NCI-H146 (cell line): ENCODE measurements at places on chromosomes 11 and 22.

GRCh38 chr22:28410050-28410816 lies 269.4 kb downstream of the TTC28 start:
- no peak for DNase-seq

DNA sequence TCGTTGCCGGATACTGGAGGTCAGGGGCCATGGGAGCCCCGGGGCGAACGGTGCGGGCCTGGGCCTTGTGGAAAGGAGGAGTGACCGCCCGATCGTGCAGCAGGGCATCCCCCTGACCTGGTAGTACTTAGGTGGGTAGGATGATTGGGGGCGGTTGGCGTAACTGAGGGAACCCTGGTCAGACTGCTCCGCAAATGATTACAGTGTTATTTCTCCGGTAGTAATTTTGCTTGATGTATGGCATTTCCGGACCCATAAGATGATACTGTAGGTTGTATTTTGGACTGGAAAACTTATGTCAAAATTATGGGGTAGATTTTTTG lies 762 bp downstream of the MTMR3 start:
- DNase-seq = no peak

- no peak for DNase-seq
These were observed 1.9 kb downstream of the KCNJ5 start for GRCh38 chr11:128892866-128893565.

GRCh38 chr22:23698673-23699235 lies 7.9 kb downstream of the RGL4 start:
- DNase-seq = no peak

DNA sequence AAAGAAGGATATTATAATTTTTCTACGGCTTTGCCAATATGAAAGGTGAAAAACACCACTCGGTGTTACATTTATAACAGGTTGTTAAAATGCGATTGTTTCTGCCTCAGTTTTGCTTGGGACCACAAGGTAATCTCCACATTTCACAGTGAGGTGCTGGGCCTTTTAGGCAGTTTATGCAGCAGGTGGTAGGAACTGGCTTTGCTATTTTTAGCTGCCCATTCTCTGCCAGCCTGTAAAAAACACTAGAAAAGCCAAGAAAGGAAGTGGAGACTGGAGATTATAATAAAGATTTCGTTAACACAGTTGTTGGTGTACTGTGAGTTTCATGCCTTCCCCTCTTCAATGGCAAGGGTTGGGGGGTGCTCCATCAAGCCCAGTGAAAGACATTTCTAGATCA lies 8.0 kb upstream of the MRPL16 start:
- DNase-seq = no peak

DNA sequence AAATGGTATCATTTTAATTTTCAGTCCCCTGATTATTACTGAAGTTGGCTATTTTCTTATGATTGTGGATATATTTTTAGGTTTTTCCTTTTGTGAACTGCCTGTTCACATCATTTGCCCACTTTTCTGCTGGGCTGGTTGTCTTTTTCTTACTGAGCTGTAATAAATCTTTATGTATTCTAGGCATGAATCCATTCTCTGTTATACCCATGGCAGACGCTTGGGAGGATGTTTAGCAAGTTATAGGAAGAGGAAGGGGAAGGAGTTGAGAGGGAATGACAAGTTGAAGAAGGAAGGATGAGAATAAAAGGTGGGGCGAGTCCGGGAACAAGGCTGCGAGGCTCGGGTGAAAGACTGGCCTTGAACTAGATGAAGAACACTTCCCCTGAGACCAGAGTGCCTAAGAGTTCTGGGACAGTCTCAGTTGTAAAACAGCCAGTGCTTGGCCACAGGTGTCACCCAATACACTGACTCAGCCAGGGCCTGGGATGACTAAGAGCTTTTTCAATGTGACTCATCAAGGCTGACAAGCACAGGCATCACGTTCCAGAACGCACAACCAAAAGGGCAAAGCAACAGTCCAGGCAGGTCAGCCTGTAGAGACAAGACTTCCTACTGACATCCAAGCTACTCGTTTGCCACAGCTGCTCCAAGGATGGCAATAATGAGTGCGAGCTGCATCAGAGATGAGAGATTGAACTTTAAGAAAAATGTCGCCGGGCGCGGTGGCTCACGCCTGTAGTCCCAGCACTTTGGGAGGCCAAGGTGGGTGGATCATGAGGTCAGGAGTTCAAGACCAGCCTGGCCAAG lies 35.2 kb downstream of the LRFN4 start:
- DNase-seq = no peak

GRCh38 chr11:113477321-113477720 lies 2.1 kb upstream of the DRD2 start:
- DNase-seq = peak; percentile 79

GRCh38 chr22:19730198-19730597 lies 6.9 kb downstream of the GP1BB start:
- DNase-seq = no peak

DNA sequence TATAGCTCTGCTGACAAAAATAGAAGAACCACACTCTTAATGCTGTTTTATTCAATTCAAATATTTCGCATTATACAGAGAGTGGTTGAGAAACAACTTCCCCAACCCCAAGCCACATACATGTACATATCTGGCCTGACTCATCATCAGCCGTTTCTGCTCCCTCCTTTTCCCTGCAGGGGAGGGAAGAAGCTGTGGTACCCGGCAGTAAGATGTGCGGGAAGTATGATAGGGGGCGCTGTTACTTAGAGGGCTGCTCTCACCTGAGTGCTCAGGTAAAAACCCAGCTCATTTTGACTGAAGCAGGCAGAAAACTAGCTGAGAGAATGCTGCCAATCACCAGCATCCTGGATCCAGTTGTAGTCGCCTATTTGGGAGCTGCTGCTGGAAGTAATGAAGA lies 85.5 kb downstream of the NELL1 start:
- peak; percentile 68 for DNase-seq

GRCh38 chr11:2772544-2773031 lies 72.8 kb upstream of the KCNQ1OT1 start:
- DNase-seq = no peak

DNA sequence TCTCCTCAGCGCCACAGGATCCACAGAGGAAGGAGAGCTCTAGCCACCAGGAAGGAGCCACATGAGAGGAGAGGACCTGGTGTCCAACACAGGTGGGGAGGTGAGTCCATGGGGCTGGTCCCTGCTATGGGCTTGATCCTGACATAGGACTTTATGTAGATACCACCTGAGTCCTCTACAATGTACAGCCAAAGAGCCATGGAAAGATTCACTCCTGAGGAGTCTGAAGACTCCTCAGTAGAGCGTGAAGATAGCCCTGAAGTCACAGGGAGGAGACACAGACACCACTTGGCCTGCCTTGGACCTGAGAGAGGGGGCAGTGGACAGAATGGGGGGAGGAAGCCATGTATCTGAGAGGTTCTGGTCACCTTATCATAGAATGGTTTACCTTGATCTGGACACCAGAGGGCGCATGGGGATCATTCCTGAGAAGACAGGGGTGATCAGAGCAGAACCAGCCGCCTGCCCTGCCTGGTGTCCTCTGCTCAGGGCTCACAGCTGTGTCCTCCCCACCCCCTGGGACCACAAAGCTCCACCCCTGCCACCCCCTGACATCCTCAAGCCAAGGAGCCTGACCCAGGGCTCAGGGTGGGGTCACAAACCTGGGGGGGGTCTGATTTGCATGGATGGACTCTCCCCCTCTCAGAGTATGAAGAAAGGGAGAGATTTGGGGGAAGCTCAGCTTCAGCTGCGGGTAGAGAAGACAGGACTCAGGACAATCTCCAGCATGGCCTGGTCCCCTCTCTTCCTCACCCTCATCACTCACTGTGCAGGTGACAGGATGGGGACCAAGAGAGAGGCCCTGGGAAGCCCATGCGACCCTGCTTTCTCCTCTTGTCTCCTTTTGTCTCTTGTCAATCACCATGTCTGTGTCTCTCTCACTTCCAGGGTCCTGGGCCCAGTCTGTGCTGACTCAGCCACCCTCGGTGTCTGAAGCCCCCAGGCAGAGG lies 77.0 kb downstream of the ZNF280B start:
- peak; percentile 53 for DNase-seq

- peak; percentile 31 for DNase-seq
These were observed 20.0 kb downstream of the TRMU start for GRCh38 chr22:46355369-46355995.

DNA sequence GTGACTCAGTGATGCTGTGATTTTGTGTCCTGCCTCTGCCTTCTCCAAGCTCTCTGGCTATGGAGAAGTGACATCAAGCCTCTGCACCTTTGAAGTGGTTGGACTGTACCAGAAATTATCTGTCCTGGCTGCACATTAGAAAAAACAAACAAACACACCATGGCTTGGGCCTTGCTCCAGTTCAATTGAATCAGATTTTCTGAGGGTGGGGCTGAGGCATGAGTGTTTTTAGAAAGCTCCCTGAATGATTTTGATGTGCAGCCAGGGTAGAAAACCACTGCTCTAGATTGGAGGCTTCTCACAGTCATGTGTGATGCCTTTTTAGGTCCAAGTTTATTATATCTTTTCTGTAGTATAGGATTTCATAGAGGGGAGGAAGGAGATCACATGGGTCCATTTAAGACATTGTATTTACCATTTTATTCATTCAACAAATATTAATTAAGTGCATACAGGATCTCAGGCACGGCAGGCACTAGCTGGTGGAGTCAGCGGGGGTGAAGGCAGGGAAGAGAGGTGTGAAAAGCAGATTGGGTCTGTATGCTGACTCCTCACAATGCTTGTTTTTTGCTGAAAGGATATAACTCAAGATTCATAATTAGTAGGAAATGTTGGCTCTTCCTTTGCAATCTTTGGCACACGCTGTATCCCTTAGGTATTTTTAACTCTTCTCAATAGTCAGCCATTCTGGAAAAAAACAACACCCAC lies 7.1 kb upstream of the VSTM5 start:
- DNase-seq = no peak

- DNase-seq = no peak
These were observed 251.5 kb upstream of the ISX start for GRCh38 chr22:34814260-34815025.

DNA sequence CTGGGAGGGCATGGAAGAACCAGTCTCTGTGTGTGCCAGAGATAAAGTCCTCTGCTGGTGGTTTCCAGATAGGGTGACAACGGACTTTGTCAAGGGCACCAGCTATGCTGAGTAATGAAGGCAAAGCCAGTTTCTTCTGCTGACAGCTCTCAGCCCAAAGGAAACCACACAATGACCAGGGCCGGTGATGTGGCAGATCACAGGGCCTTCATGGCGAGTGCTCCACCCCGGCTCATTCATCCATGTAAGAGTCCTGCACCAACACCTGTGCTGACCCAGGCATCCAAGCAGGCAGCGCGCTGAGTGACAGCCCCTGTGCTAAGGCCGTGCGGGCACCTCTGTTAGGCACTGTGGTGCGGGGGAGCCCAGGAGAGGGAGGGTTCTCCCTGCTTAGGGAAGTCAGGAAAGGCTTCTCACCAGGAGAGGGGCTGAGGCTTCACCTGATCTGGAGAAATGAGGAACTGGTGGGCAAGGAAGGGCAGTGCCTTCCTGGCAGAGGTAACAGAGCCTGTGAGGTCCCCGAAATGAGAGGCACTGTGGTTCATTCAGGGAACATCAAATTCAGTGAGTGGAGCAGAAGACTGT lies 33.8 kb downstream of the TP53I11 start:
- DNase-seq = no peak

- no peak for DNase-seq
These were observed 423.0 kb downstream of the DYNC2H1 start for GRCh38 chr11:103532133-103532788.

- no peak for DNase-seq
These were observed 25.6 kb upstream of the ADSL start for GRCh38 chr22:40320687-40321086.

DNA sequence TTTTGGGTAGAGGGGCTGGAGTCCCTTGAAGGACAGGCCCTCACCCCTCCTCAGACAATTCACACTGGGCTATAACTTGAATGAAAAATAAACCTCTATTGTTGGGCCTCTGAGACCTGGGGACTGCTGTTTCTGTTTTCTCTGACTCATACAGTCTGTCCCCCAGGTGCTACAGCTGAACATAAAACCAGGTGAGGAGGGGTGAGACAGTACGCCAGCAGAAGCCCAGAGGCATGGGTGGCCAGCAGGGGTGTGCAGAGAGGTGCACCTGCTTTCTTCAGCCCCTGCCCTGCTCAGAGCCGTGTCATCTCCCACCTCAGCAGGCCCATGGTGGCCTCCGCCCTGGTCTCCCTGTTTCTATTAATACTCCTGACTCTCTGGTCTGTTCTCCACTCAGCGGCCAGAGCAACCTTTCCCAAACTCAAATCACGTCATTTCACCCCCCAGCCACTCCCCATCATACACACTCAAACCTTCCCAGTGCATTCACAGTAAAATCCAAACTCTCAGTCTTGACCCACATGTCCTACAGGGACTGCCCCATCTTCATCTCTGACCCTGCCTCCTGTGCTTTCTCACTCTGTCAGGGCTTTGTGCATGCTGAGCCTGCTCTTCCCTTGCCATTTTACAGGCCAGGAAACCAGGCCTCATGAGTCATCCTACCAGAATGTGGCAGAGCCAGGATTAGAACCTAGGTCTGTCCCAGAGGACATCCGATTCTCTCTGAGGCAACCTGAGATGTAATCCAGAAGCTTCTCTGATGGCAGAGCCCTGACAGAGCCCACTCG lies 5.4 kb upstream of the IL2RB start:
- DNase-seq = no peak

DNA sequence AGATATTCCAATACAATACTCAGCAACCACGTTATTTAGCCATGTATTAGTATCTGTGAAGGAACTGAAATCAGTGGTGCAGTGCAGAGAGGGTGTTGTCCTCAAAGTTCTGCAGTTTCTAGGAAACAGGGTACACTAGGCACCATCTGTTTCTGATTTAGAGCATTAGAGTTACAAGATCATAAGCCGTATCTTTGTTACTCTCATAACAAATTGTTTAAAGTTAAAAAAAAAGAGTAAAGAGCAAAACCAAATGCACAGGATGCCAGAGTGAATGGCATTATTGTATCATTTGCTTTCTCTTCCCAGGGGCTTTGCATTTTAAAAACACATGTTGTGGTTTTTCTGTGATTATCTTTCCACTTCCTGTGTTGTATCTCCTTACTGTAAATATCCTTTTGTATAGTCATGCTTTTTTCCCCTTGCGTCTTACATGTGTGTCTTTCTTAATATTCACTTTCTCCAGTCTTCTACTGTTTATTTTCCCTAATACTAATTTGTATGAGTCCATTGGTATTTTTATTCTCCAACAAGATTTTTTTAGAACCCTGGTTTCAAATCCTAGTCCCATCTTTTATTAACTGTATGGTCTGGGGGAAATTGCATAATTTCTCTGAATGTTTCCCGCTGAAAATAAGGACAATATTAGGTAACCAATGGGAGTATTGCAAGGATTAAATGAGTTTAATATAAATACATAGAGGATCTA lies 15.2 kb upstream of the NUP160 start:
- no peak for DNase-seq

- DNase-seq = no peak
These were observed 360.1 kb downstream of the TBC1D22A start for GRCh38 chr22:47122441-47123000.

DNA sequence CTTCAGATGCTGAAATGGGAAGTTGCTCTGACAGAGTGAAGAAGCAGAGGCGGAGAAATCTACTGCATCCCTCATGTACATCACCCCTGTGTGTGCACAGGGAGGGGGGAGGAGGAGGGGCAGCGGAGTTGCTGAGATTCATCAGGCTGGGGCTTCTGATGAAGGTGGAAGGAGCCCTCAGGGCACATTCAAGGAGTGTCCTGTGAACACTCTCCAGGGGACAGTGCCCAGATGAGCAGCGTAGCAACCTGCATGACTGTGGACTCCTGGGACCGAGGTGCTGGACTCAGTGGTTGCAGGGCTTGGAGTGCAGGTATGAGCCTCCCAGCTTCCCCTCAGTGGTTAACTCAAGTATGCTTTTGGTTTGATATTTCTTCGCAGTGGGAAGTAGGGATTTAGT lies 257.8 kb upstream of the B3GAT1 start:
- no peak for DNase-seq

- no peak for DNase-seq
These were observed 6.1 kb upstream of the CD59 start for GRCh38 chr11:33742249-33742851.

GRCh38 chr22:32364210-32364609 lies 6.5 kb downstream of the RFPL3 start:
- DNase-seq = peak; percentile 50
